Upper lobe of left lung (tissue), 6 donors: ENCODE measurements at places on chromosomes 11 and 22. TPM values are rescaled to one million over a fixed set of nuclear protein-coding genes. Genes with fewer than 3 reads are reported as not detected.

- DNase-seq: no peak
These were observed 161.7 kb upstream of the CADM1 start for GRCh38 chr11:115665958-115666357.

DNA sequence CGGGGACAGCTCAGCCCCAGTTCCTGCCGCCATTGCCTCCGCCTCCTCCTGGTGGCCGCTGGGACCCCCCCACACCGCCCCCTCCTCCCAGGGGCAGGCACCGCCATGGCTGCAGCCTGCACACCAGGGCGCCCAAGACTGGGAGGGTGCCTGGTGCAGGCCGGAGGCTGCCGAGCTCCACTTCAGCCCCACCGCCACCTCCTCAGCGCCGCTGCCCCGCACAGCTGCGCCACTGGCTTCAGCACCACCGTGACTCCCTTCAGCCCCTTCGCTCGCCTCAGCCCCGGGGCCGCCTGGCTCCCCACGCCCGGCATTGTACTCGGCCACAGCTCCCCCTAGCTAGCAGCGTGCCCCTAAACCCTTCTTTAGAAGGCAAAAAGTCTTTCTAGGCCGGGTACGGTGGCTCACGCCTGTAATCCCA lies 131.1 kb downstream of the CRYBB2 start:
- peak; percentile 6 for DNase-seq

GRCh38 chr11:128512474-128512996 lies 74.8 kb downstream of the ETS1 start:
- DNase-seq: no peak

GRCh38 chr11:120839846-120840402 lies 184.0 kb upstream of the TBCEL start:
- no peak for DNase-seq

- DNase-seq: no peak
These were observed 30.5 kb downstream of the NFAM1 start for GRCh38 chr22:42401535-42402334.

DNA sequence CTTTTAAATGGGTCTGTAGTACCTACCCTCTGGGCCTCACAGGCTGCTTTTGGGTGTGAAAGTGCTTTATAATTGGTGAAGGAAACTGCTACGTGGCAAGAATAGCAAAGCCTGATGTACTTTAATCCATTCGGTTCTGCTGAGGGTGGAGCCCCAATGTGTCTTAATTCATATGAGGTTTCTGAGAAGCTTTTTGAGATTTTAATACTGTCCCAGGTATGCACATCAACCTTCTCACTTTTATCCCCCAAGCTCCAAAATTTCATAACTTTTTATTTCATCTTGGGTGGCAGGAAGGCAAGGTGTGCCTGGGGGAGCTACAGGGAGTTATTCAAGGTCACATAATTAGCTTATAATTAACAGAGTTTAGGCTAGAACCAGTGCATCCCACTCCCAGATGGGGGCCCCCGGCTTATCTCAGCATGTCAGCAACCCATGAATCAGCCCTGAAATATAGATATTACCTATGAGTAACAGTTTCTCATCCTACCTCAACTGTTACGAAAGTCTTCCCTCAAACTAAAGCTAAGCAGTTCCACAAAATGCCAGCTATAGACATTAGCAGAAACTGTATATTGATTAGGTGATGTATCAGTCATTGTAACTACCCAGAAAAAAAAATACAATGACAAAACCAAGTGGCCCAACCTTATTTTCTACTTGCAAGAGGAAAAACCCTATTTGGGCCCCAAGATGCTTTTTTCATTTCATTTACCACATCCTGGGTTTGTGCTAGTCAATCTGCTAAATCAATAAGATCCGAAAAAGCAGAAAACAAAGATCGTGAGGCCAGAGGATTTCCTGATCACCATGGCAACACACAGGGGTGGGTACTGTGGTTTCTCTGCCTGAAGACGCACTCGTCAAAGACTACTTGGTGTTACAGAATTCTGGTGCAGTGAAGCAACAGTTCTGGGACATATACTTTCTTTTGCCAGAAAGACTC lies 26.7 kb downstream of the CD44 start:
- DNase-seq: peak; percentile 56

DNA sequence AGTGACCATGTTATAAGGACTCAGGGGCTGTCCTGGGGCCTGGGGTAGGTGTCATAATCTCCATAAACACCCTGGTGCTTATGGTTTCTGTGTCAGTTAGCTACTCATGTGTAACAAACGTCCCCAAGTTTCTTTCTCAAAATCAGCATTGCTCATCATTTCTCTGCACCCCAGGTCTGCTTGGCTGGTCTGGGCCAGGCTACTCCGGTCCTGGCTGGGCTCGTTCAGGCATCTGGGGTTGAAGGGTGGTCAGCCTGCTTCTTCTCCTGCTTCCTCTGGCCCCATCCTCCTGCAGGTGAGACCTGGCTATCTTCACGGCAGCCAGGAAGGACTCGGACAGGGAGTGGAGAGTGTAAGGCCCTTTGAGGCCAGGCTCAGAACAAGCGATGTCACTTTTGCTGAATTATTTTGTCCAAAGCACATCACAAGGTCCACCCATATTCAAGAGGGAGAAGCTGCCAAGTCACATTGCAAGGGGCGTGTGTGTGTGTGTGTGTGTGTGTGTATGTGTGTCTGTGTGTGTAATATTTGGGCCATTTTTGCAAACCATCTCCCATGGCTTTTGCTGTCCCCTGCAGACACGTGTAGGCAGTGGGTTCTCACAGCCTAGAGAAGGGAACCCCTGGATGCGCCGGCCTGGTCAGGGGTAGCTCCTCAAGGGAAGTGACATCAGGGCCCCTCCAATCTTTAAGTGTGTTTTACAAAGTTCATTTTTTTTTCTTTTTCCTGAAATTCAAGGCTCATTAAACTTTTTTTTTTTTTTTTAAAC lies 535.8 kb downstream of the TBC1D22A start:
- no peak for DNase-seq

- no peak for DNase-seq
These were observed 59.8 kb upstream of the CD82 start for GRCh38 chr11:44505581-44506054.

DNA sequence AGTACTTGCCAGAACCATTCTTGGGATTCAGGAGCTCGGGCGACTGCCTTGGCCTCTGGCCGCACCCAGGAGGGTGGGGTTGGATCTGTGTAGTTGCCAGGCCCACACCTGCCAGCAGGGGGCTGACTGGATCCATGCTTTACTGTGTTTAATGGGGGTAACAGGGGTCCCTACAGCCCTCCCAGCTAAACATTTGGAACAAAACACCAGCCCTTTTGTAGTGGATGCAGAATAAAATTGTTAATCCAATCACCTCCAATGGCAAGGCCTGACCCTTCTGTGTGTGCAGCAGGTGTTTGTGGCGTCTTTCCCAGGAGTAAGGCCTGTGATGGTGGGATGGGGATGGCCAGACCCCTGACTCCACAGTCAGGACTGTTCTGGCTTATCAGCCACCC lies 22.5 kb downstream of the SUN2 start:
- DNase-seq: peak; percentile 44

DNA sequence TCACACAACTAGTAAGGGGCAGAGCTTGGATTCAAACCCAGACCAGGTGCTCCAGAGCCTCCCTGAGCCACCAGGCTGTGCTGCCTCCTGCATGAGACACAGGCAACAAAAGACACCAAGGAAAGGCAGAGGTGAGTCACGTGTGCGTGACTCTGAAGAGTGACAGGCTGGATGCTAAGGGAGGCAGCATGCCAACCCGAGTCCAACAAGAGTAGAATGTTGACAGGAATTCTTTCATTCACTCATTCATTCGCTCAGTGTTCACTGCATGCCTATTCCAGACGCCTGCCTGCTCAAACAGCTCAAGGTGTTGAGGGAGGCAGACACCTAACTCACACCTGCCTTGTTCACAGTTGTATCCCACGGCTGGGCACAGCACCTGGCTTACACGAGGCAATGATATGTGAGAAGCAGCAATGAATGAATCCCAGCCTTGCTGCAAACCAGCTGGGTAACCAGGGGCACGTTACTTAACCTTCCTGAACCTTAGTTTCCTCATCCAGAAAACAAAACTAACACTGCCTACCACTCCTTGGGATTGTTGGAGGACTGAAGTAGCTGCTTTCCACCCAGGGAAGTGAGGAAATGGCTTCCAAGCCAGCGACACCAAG lies 73.8 kb upstream of the ARFGAP3 start:
- no peak for DNase-seq

GRCh38 chr11:61830237-61831105 lies 2.4 kb downstream of the FADS2 start:
- DNase-seq: no peak

Gene SORL1
- total RNA-seq: 33.4 TPM

Gene MRGPRX3
- not detected for total RNA-seq

Gene LRRN4CL
- 1.4 TPM for total RNA-seq

Gene LDHAL6A
- total RNA-seq: not detected

Gene VPS37C
- 24.9 TPM for total RNA-seq

Gene OR8G1
- not detected for total RNA-seq

Gene POLD4
- 123 TPM for total RNA-seq
